ENCODE measurements at places on chromosomes 5 and 9. TPM values are rescaled to one million over a fixed set of nuclear protein-coding genes. Genes with fewer than 3 reads are reported as not detected.

DNA sequence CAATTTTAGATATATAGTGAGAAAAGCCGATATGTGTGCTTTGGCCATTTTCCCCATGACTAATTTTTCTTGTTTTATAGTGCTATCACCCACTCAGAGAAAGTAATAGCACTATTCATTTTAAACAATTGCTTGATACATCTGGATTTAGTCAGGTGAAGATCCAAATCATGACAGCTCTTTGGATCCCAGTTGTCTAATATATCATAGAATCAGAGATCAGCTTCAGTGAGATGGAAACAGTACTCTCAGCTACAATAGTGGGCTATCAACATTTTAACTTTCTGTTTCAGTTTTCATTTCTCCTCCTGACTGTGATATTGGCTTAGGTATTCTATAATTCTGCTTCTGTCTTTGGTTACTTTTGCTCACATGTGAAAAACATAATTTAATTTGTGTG is 38.7 kb downstream of the VCAN start:
- DNase-seq: no peak

DNA sequence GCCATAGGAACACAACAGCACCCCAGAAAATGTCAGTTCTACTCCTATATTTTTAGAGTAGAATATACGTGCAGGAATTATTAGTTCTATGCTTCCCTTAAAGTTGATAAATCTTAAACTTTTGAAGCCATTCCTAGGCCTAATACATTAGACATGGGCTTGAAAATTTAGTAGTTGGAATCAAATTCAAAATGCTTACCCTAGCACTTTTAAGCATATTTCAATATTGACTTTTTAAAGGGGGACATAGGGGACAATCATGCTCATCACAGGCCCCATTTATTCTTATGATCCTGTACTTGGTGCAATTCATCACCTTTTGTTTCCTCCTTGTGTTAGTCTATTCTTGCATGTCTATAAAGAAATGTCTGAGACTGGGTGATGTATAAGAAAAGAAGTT is 129.0 kb downstream of the FAM174A start:
- DNase-seq: no peak

- no peak for DNase-seq
Measured at GRCh38 chr9:110364451-110364850, 26.8 kb upstream of the TXNDC8 start.

GRCh38 chr9:90141723-90142122 is 500.9 kb downstream of the DIRAS2 start:
- DNase-seq: no peak

- DNase-seq: no peak
Measured at GRCh38 chr9:85594316-85594715, 147.4 kb downstream of the AGTPBP1 start.

- no peak for DNase-seq
Measured at GRCh38 chr5:78811866-78812265, 163.3 kb upstream of the LHFPL2 start.

DNA sequence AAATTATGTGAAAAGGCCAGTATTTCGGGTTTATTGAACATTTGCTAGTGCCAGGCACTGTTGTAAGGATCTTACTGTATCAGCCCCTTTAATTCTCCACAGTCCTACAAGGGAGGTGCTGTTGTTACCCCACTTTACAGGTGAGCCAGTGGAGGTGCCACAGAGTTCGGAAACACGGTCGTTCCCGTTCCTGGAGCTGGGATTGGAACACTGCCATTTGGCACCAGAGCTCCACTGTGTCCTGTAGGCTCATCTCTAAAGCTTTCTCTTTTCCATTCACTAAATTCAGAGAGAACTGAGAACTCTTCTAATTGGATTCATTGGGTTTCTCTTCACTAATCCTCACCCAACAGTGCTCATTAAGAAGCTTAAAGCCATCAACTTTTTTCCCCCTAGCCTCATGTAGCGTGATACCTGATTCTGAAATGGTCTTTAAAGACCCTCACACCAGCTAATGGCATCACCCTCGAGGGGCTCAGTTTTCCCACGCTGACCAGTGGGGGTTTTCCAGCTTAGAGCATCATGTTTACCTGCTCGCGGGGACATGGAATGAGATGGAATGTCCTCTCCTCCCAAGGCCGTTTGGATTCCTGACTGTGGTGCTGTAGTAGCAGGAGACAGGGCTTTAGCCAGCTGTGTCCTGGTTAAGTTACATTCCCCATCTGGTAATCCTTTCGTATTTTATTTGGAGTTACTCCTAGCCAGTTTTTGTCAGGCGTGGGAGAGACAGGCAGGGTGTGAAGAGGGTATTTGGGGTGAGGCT is 5.8 kb downstream of the ERGIC1 start:
- DNase-seq: no peak

- no peak for DNase-seq
Measured at GRCh38 chr5:177446200-177447065, at the start of gene PRR7. Gene PRR7, plus strand, starts transcription at chr5:177446814. Its CDS starts 8,254 bp downstream, at chr5:177455068.

DNA sequence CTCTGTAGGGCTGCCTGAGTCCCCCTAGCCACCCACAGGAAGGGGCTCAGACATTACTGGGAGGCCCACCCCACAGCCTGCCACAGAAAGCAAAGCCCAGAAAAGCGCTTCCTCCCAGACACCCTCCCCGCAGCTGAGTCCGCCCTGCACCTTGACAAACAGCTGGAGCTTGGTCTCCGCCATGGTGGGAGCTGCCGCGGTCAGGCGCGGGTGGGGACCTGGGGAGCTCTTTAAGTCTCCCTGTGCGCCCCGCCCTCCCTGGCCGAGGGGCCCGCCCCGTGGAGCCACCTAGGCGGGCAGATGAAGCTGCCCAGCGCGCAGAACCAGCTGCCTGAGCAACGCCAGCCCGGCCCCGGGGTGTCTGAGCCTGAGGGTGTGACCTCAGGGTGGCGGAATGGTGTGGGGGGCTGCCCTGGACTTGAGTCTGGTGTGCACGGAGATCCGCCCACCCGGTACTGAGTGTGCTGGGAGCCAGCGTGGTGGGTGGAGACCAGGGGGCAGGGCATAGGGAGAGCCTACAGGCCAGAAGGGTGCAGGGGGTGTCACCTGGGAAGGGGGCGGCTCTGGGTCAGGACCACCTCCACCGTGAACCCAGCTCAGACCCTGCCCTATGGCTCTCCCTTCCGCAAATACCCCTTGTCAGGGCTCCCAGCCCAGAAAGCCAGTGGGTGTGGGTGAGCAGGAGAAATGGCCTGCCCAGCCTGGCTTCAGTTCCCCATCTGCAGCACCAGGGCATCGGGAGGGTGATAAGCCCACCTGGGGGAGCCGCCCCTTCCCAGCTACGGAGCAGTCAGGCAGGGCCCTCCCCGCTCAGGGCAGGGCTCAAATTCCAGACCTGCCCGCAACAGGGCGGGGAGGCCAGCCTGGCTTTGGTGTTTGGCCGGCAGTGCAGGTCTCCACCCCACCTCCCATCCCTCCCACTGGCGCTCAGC is at the start of gene CLIC3:
Gene CLIC3, minus strand, starts transcription at position 208 of the 932 bp plus-strand sequence. Its CDS starts 25 bp downstream, at position 183.
- no peak for DNase-seq

- DNase-seq: no peak
Measured at GRCh38 chr5:6378766-6379103, 388 bp upstream of the MED10 start.

DNA sequence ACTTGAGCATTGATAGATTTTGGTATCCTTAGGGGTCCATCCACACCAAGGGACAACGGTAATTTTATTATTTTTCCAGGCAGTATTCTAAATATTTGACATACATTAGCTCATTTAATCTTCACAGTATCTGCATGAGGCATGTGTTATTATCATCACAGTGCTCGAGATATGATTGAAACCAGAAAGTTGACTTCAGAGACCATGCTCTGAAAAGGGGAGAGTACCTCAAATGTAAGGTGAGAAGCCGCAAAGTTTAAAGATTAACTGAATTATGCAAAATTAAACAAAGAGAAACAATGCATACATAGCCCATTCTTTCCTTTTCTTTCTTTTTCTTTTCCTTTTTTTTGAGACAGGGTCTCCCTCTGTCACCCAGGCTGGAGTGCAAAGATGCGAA is 104.1 kb downstream of the SLC25A46 start:
- no peak for DNase-seq

DNA sequence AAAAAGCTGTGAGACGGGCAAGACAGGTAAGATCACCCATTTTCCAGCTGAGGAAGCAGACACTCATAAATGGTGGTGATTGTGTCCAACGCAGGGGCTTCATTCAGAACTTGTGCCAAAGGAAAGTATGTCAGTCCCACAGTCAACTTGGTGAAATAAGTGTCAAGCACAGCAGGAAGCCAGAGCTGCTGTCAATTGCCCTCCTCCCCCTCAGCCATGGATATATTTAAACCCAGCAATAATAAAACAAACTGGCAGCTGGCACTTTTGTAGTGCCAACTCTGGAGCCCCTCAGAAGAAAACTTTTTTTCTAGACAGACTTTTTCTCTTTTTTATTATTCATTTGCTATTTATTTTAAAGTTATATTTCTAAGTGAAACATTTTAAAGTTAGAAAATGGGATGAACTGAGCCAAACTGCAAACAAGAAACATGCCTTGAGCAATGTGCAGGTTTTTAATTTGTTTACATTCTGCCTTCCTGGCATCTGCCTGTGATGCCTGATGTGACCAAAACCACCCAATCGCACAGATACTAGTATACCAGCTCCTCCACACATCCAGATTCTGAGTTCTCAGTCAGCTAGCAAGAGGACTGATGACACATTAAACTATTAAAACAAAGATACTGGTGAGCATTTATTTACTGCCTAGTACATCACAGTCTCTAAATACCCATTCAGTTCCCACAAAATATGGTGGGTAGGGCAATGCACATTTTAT is 17.0 kb downstream of the DMAC1 start:
- no peak for DNase-seq

- DNase-seq: no peak
Measured at GRCh38 chr9:87016681-87017080, 69.4 kb upstream of the GAS1 start.

- DNase-seq: no peak
Measured at GRCh38 chr5:92552206-92553160, 1028.5 kb downstream of the NR2F1-AS1 start.

Gene SNCB
- not detected for total RNA-seq

Gene ACSL6
- 1.4 TPM for total RNA-seq

Gene GBA2
- total RNA-seq: 94.7 TPM

Gene DAB2
- 176 TPM for total RNA-seq

Gene CXCL14
- total RNA-seq: 38.9 TPM

Gene SLC25A2
- 0.46 TPM for total RNA-seq

Gene GABRB2
- 2.2 TPM for total RNA-seq
